ENCODE measurements at places on chromosomes 1 and 21.

DNA sequence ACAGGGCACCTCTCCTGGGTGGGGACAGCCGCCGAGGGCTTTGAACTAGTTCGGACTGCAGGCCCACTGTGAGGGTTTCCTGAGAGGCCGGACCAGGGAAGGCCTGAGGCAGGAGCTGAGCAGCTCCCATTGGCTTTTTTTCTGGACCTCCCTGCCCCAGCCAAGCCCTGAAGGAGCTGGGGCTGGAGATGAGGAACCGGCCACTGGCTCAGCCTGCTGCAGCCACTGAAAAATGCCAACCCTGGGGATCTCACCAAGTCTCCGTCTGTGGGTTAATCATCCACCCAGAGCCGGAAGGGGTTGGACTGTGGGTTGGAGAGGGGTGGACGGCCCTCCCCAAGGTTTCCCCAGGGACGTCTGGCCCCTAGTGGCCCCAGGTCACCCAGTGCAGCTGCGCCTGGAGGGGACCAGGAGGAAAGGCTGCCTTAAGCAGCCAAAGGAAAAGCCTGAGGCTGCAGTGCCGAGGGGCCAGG is 2.5 kb downstream of the VWA1 start:
- no peak for DNase-seq

DNA sequence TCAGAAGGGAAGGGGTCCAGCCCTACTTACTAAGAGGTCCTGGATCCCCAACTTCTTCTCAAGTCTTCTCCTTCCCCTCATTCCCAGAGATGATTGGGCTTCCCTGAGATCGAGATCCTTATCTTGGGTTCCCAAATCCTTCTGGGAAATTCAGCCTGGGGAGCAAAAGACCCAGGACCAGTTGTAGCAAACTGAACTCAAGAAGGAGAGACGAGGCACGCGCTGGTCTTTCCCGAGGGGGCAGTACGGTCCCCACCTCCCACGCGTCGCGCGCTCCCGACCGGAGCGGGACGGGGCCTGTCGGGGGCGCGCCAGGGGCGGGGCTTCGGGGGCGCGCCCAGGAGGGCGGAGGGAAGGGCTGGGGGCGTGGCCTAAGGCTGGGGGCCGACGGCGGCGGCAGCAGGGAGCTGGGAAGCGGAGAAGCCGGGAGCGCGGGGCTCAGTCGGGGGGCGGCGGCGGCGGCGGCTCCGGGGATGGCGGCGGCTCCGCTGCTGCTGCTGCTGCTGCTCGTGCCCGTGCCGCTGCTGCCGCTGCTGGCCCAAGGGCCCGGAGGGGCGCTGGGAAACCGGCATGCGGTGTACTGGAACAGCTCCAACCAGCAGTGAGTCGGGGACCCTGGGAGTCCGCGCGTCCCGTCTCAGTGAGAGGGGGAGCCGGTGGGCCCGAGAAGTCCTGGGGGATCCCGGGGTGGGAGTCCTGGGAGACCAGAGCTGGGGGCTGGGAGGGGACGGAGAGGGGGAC is at the start of gene EFNA3:
Gene EFNA3, plus strand, starts transcription at position 369 of the 741 bp plus-strand sequence. Its CDS starts 105 bp downstream, at position 474.
- DNase-seq, result no peak

- DNase-seq, result no peak
Measured at GRCh38 chr1:169348383-169349036, 19.1 kb downstream of the NME7 start.

GRCh38 chr1:212037900-212038299 is 2.4 kb downstream of the DTL start:
- DNase-seq, result no peak

GRCh38 chr1:27795601-27796000 is 22.6 kb downstream of the STX12 start:
- no peak for DNase-seq

DNA sequence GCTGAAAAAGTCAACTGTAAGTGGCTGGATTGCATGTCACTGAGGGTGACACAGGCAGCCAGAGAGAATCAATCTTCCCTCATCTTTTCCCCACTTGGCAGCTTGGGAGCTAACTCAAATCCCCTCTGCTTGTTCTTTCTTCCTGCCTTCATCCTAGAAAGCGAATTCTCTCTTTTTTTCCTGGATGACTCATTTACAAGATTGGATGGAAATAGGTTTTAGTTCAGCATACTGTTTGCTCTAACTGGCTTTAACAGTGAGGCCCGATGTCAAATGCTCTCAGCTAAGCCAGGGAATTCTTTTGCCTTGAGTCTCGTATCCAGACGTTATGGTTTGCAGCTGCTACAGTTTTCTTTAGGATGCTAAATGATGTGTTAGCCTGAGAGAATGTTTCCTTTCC is 72.7 kb downstream of the HUNK start:
- no peak for DNase-seq

- DNase-seq, result no peak
Measured at GRCh38 chr21:33029975-33030461, 4.3 kb downstream of the OLIG2 start.

DNA sequence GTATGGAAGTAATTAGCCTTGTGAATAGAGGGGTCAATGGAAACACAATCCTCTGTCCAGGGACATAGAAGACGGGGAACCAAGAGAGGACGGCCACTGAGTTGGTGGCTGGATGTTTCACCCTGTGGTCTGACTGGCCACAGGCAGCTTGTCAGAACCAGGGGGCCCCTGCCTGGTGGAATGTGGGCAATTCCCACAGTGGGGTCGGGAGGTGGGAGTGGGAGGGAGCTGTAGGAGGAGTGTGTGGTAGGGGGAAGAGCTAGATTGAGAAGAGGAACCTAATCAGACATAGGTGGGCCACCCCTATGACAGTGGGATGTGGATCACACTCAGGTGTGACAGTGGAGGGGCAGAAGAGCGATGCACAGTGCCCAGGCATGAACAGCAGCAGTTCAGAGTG is 31.3 kb downstream of the TRIM62 start:
- no peak for DNase-seq

- no peak for DNase-seq
Measured at GRCh38 chr1:207820568-207821463, 69.0 kb downstream of the CD46 start.

- no peak for DNase-seq
Measured at GRCh38 chr1:158248118-158248517, 6.1 kb upstream of the CD1A start.

GRCh38 chr1:234921266-234922062 is 207.2 kb downstream of the TOMM20 start:
- no peak for DNase-seq

DNA sequence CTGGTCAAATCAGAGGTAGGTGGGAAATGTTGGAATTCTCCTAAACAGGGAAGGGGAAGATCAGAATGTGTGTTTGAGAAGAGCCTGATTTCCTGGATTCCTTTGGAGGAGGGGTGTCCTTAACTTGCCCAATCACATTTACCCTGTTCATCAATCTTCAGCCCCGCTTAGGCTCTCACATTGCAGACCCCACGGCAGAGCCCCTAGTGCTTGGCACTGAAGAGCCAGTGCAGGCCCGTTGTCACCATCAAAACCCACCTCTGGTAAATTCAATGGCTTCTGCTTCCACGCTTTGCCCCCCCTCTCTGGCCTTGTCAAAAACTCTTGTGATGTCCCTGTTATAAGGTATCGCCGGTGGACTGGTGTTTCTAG is 2.3 kb downstream of the AGPAT3 start:
- DNase-seq, result no peak

DNA sequence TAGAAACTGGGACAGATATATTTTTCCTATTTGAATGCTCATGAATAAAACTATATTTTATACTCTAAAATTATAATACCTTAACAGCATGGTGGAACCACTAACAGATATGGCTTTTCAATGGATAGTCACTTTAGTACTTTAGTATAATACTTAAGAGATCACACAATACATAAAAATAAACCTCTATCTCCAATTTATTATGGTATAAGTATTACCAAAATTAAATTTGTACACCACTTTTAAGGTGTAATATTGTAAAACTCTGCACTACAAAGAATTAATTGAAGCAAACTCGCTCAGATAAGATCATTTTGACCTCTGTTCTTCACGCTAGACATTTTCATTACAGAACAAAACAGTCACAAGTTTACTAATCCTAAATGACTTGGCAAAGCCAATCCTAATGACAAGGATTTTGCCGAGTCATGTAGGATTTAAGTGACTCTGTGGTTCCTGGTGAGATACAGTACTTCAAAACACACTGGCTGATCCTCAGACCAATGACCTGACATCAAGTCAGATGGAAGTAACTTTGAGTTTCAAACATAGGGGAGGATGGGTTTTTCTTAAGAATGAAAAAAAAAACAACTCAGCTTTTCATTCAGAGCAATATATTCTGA is 200.6 kb downstream of the SMYD3 start:
- DNase-seq, result no peak

- no peak for DNase-seq
Measured at GRCh38 chr1:214289574-214290272, 8.8 kb downstream of the SMYD2 start.

GRCh38 chr1:39694026-39694425 is 2.8 kb upstream of the HPCAL4 start:
- no peak for DNase-seq

- DNase-seq, result no peak
Measured at GRCh38 chr1:209155546-209155945, 428.0 kb upstream of the CAMK1G start.

DNA sequence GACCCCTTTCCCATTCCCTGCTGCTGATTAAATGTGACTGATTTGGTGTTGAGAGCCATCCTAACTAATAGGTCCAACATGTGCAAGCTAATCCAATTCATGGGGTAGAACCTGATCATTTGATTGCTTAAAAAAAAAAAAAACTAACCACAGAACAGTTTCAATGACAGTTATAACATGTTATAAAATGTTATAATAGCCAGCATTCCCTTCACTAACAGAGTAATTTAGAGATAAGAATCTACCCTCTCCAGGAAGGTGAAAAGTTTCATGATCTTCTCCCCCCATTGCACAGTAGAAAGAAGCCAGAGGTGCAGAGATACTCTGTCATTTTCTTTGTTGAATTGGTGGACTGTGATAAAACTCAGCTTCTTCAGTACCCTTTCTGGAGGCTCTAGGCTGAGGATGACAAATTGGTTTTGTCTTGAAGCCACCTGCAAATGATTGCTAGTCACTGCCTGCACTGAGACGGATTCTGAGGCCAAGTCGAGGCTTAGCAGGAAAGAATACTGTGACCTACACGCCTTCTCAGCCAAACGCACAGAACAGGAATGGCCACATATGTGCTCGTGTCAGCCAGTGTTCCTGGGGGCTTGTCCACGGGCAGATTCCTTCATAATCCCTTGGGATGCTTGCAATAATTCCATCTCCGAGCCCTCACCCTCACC is 215.7 kb upstream of the IRF2BP2 start:
- no peak for DNase-seq

DNA sequence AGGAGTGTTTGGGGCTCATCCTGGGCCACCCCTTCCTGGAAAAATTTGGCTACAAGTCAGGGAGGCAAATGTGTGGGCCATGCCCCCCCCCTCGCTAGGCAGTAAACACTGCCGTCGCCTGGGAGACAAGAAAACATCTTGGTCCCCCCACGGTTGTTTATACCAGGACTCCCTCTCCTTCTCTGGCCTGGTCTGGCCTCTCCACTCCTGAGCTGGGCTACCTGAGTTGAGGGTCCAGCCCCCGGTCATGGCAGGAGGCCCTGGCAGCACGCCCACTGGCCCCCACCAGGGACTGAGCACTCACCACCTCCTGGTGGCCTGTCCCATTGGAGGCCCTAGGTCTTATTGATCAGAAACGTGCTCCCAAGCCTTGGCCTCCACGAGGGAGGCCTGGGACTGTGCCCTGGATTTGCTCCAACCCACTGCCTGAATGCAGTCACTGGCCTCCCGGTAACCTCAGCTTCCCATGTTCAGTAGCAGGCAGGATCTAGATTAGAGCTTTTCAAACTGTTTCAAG is 15.8 kb downstream of the KCNQ4 start:
- DNase-seq, result no peak

GRCh38 chr1:8226747-8227146 is 91.2 kb upstream of the SLC45A1 start:
- no peak for DNase-seq

DNA sequence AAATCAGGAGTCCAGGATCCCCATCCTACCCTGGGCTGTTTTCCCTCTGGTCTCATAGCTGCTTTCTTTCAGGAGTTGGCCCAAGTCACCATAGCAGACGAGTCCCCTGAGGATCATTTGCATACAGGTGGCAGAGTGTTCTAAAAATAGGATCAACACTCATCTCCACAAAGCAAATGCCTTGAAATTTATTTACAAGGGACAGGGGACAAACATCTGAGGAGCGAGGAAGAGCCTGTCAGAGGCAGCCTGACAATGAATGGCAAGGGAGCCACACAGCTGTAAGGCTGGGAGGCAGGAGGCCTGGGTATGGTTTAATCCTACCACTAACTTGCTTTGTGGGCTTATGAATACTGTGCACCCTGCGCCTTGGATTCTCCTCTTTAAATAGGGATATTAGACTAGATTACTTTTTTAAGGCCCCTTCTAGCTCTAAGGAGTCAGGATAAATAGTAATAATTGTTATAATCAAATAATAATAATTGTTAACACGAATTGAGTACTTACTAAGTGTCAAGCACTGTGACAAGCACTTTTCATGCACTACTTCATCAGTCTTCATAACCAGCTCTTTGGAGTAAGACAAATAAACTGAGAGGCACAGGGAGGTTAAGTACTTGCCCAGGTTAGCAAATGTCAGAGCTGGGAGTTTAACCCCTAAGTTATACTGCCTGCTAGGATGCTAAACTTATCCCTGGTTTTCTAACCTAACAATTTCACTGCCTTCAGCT is 34.5 kb downstream of the RAB3B start:
- no peak for DNase-seq

DNA sequence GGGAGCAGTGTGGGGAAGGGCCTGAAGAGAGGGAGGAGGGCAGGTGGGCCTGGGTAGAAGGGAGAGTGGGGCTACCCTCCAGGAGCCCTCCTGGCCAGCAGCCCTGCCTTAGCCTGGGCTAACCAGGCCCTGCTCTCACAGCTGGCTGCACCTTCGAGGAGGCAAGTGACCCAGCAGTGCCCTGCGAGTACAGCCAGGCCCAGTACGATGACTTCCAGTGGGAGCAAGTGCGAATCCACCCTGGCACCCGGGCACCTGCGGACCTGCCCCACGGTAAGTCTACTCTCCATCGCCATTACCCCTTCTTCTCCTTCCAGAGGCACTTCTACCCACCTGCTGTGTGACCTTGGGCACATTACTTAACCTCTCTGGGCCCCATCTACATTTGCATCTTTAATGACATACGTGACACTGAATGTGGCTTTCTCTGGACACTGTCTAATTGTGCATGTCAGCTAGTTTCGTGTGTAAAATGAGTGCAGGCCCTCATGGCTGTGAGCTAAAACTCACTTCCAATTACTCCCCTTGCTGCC is 18.9 kb downstream of the PTPRU start:
- no peak for DNase-seq

DNA sequence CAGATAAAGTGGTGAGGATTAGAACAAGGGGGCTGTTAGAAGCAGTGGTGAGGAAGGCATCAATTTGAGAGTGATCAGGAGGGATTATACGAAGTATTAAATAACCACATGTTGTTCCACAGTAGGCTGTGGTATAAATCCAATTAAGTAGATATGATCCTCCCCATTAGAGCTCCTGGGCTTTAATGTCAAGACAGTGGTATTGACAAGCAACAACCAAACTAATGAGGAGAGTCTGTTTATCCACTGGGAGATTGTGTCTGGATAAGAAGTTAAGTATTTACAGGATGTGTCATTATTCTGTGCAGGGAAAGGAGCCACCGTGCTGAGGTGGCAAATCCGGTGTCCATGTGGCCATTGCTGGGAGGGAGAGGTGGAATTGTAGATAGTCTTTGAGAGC is 5.8 kb downstream of the ACTN2 start:
- DNase-seq, result no peak

GRCh38 chr1:151581921-151582320 is 29.9 kb upstream of the SNX27 start:
- DNase-seq, result no peak
